ENCODE measurements at places on chromosomes 4 and X. TPM values are rescaled to one million over a fixed set of nuclear protein-coding genes. Genes with fewer than 3 reads are reported as not detected.

- DNase-seq, result no peak
Measured at GRCh38 chr4:128307123-128307571, 19.5 kb upstream of the PGRMC2 start.

- no peak for DNase-seq
Measured at GRCh38 chr4:49036528-49036927, 50.5 kb downstream of the CWH43 start.

DNA sequence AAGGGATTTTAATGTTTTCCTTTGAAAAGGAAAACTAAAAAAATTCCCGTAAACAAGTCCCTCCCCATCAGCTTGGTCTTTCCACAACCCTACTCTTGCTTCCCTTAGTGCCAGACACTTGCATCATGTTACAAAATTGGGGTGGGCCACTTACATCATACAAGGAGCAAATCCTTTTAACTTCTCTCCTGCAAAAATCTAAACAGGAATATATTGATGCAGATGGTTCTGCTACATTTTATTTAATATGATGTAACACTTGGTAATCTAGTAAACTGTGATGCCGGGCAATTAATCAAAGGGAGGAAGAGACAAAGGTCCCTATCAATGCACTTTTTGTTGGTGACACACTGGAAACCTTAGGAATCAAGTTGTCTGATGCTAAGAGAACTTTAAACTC lies 125.3 kb downstream of the UBE2K start:
- no peak for DNase-seq

DNA sequence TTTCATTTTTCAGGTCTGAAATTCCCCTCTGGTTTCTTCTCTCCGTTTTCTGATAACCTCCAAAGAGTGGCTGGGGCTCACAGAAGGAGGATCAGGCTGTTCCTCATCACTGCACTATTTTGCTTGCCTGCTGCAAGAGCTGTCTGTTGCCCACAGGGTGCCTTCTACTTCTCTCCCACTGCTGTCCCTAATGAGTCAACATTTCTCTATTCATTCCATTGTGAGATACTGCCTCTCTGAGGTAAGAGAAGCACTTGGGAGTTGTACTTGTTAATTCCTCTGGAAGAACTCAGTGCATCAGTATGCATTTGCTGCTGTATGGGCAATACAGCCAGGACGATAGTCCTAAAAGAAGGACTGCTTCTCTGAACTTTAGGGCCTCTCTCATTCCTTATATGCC lies 34.8 kb downstream of the CT47B1 start:
- DNase-seq, result no peak

DNA sequence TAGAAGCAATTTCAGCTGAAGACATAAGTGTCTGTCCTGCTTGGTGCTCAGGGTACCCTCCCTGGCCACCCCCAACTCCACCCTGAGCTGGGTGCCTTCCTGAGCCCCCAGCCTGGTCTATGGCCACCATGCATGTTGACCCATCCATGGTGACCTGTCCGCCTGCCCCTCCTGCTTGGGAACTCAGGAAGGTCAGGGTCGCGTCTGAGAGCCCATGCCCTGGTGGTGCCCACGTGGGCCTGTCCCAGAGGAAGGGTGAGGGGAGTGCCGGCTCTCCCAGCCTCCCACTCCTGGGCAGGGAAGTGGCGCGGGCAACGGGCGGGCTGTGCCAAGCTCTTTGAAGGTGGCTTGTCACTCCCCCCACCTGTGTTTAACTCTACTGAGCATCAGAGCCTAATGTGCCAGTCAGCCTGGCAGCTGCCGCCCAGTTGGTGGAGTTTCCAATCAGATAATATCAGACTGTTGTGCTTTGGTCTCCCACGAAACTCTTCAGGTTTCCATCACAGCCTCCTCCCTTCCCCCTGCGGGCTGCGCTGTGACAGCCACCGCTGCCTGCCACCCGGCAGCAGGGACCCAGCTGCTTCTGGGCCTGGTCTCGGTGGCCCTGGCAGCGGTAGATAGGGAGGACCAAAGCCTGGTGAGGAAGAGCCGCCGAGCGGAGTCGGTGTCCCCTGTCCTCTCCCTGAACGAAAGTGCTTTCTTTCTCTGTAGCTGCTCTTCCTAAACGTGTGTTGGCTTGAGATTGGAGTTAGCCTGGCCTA lies 4.8 kb downstream of the SH3BP2 start:
- peak; percentile 22 for DNase-seq

- no peak for DNase-seq
Measured at GRCh38 chrX:115584696-115585095, 23.7 kb downstream of the PLS3 start.

DNA sequence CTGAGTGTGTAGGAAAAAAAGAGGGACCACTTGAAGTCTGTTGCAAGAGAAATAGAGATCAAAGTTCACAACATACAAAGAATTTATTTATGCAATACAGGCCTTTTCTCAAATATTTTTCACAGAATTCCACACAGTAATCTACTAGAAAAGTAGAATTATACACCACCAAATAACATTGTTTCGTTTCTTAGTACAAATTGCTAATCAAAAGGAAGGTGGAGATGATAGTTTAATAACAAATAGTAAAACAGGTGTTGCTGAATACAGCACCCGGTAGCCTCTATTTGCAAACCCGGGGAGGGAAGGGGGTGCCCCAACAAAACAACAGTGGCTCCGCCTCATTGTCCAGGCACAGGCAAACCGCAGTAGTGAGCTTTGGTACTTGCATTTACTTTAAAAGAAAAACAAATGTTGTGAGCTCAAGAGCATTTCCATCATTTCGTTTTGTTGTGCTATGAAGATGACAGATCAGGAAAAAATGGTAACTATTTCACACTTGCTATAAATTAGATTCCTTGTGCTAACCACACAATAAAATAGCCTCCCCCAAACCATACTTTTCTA lies 186.4 kb downstream of the DCLK2 start:
- no peak for DNase-seq

GRCh38 chr4:169084954-169085353 lies 74.9 kb upstream of the CBR4 start:
- DNase-seq, result no peak

- DNase-seq, result no peak
Measured at GRCh38 chrX:40877887-40878286, 142.5 kb upstream of the MED14 start.

GRCh38 chrX:68880846-68881552 lies 52.2 kb downstream of the EFNB1 start:
- no peak for DNase-seq

DNA sequence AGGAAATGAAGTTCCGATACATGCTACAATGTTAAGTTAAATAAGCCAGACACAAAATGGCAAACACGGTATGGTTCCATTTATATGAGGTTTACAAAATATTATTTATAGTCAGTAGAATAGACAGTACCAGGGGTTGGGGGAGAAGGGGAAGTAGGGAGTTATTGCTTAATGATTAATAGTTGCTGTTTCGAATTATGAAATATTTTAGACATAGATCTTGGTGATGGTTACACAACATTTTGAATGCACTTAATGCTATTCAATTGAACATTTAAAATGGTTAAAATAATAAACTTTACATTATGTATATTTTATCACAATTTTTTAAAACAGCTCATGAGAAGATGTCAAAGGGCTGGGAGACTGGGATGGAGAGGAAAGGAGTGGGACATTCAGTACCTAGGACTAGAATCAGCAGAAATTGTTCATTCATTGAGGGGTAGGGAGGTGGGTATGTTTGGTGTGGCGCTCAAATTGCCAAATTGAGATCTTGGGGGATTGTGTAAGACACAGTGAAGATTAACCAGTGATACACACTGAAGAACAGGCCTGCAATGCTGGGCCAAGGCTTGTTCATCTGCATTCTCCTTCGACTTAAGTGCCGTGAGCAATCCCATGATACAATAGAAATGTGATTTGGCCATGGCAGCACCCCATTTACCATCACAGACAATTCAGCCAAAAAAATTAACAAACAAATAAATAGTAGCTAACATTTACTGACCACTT lies 165.6 kb upstream of the GALNT7 start:
- DNase-seq, result no peak

DNA sequence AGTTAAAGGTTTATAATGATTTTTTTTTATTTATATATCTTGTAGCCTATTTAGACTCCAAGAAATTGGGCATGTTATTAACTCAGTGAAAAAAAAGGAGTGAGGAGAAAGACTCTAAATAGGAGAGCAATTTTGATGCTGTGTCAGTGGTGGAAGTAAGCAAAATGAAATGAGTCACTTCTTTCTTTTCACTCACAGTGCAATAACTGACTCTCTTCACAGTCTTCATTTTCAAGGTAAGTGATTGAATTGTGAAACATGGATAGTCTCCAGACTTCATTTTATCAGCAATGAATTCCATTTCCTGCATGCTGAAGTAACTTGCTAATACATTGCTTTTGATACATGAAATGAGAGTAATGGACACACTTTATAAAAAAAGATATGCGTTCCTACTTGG lies 2271.5 kb downstream of the PCDH7 start:
- DNase-seq, result no peak

DNA sequence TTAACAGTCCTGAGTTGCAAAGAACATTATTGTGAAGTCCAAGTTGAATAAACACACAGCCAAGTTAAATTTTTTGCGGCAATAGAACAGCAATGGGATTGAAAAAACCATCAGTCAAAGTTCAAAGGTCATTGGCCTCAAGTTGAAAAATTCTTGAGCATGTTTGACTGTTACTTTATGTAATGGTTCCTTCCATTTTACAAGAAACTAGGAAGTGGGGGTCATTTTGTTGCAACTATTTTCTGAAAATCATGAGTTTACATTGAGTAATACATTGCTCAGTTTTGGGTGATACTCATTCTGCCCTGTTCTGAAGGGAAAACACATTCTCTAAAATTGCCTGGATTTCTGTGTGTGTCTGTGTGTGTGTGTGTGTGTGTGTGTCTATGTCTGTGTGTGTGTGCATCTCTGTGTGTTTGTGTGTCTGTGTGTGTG lies 5.2 kb upstream of the IRF2 start:
- DNase-seq, result no peak

DNA sequence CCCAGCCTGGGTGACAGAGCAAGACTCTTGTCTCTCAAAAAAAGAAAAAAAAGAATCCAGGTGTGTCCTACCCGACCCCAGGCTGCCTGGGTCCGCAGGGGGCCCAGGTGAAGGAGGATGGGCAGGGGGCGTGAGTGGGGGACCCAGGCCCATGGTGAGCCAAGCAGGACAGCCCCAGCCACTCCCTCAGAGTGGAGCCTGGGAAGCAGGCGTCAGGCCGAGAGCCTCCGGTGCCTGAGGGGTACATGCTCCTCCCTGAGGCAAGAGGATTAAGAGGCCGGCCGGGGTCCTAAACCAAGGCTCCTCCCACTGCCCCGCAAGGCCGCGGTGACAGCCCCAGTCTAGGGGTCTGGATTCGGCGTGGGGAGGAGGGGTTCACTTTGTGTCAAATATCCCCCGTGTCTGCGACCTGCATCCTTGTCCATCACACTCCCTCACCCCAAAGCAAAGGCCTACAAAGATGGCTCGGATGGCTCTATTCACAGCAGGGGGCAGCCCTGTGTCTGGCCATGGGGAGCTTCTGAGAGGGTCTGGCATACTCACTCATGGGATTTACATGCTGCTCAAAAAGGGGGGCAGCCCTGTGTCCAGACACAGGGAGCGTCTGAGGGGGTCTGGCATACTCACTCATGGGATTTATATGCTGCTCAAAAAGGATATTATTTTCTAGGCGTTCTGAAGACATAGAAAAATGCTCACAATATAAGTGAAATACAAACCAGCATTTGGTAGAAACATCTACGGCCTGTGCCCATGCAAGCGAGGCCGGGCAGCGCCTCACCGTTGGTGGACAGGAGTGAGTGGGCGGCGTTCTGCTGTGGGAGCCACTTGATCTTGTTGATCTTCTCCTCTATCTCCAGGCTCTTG lies 94.6 kb downstream of the PPP2R2C start:
- no peak for DNase-seq

GRCh38 chr4:185999207-185999606 lies 69.7 kb upstream of the TLR3 start:
- DNase-seq, result no peak

WAS gene
- 4.9 TPM for total RNA-seq

KDR gene
- 3.4 TPM for total RNA-seq

TLR8 gene
- 0.35 TPM for total RNA-seq

UGT2B17 gene
- 639 TPM for total RNA-seq

POU3F4 gene
- not detected for total RNA-seq

KIAA1210 gene
- not detected for total RNA-seq

TRIM60 gene
- not detected for total RNA-seq

Measured in colonic mucosa (tissue), 4 donors.